ENCODE measurements at places on chromosomes 6 and 20. TPM values are rescaled to one million over a fixed set of nuclear protein-coding genes. Genes with fewer than 3 reads are reported as not detected.
A peak's percentile ranks its signal among the peaks of the same experiment; 100 is the strongest.

DNA sequence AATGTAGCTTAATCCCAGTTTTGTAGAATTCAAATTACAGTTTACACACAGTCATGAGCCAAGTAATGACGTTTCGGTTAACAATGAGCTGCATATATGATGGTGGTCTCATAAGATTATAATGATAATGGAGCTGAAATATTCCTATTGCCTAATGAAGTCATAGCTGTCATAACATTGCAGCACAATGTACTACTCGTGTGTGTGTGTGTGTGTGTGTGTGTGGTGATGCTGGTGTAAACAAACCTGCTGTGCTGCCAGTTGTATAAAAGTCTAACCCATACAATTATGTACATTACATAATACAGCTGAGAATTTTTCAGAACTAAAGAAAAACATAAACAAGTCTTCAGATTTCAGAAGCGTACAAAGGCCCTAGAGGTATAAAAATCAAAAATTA lies 66.7 kb upstream of the ARID1B start:
- no peak for DNase-seq

The PTP4A1 gene
- total RNA-seq, result 25.4 TPM

The MUC21 gene
- not detected for total RNA-seq

DNA sequence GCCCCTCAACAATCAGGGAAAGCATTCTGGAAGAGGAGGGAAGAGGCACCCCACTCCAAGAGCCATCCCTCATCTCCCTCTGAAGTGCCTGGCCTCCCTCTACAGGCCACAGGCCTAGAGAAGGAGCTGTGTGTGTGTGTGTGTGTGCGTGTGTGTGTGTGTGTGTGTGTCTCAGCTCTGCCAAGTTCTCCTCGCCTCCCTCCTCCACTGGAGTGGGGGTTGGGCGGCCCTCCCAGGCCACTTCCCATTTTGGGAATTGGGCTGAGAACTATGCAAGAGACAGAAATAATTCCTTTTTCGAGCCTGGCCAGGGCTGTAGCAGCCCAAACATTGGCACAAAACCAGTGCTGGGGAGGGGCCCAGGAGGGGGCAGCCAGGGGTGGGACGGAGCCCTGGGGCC lies 35.7 kb downstream of the KCNB1 start:
- DNase-seq, result peak; percentile 52

The MEI4 gene
- total RNA-seq, result not detected

The PRDM13 gene
- not detected for total RNA-seq

The KCNG1 gene
- total RNA-seq, result 0.19 TPM
